Left forelimb (tissue), 1 donor: ENCODE measurements at places on chromosomes 12 and 14.

DNA sequence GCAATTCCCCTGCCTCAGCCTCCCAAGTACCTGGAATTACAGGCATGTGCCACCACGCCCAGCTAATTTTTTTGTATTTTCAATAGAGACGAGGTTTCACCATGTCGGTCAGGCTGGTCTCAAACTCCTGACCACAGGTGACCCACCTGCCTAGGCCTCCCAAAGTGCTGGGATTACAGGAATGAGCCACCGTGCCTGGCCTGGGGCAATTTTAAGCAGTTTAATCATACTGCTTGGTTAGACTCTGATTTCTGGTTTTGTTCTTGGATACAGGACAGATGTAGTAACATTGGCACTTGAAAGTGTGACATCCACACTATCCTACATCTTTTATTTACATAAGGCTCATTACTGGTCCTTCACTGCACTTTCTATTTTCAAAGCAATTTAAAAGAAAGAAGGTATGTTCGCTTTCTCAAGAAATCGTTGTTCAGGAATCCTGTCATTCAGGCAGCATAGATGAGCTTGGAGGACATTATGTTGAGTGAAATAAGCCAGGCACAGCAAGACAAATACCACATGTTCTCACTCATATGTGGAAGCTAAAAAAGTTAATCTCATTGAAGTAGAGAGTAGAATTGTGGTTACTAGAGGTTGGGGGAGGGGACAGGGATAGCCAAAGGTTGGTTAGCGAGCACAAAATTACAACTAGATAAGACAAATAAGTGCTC lies 4.0 kb upstream of the NUAK1 start:
- no peak for DNase-seq

- DNase-seq: no peak
Observed at GRCh38 chr14:61641914-61642613, 53.2 kb upstream of the HIF1A start.

DNA sequence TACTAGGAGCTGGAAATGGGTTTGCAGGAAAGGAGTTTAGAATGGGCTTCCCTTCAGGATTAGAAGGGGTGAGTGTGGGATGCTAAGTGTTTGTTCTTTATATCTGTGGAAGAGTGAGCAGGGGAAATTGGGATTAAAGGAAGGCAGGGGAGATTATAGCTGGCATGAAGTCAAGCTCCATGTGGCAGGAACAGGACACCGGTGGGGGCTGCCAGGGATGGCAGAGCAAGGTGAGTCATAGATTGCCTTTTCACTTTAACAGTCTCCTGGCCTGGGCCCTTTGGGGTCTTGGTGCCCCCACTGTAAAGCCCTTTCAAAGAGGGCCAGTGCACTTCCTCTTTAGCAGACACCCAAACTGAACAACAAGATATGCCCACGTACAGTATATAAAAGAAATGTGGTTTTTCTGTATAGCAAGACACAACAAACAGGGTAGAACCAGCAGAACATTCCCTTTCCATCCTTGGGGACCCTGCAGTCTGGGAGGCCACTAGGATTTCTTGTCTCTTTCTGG lies 23.1 kb upstream of the FBXO21 start:
- DNase-seq: no peak

DNA sequence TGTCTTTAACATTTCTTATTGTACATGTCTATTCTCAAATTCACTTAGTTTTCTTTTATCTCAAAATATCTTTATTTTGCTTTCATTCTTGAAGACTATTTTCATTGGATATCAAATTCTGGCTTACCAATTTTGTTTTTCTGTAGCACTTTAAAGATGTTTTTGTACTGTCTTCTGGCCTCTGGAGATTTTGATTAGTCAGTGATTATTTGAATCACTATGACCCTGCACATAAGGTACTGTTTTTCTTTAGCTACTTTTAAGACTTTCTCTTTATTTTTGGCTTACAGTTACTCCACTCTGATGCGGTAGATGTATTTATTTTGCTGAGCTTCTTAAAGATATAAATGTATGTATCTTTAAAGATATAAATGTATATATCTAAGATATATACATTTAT lies 49.6 kb downstream of the MYRFL start:
- no peak for DNase-seq
